BJ (cell line): ENCODE measurements at places on chromosomes 3 and 15.

DNA sequence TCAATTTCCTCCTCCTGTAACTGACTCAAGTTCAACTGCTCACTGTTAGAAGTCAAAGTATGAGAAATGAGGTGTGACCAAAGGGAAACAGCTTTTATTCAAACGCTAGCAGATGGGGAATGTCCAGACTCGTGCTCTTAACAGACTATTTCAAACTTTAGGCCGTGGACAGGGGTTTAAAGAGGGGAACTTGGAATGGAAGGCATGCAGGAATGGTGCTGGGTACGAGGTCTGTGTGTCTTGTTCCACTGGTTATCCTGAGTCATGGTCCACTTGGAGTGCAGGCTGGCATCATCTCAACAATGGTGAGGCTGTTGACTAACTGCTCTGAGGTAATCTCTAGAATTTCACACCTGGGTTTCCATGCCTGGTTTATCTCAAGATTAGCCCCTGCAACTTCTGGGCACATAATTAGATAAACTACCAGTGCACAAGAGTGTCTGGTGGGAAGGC lies 22.9 kb upstream of the DNAAF4 start:
- DNase-seq, result peak; percentile 58

DNA sequence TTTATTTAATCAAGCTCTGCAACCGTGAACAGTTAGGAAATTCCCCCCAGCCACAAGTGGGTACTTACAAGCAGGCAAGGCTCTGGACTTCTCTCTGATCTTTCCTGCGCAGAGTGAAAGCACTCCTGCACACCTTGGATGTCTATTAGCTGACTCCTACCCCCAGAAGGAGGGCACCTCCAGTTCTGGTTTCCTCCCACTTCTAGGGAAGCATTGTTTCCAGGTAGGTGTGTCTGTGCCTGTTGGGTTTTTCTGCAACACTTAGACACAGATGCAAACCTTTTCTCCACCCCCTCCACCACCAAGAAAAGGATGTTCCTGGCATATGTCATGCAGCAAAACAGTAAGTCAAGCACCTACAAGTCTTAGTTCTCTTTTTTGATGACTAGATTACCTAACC lies at the start of gene ZBED2:
Gene ZBED2 (minus strand): TSS at position 115 of the 400 bp plus-strand sequence. CDS start 1,145 bp downstream, outside the sequence.
- DNase-seq, result no peak

DNA sequence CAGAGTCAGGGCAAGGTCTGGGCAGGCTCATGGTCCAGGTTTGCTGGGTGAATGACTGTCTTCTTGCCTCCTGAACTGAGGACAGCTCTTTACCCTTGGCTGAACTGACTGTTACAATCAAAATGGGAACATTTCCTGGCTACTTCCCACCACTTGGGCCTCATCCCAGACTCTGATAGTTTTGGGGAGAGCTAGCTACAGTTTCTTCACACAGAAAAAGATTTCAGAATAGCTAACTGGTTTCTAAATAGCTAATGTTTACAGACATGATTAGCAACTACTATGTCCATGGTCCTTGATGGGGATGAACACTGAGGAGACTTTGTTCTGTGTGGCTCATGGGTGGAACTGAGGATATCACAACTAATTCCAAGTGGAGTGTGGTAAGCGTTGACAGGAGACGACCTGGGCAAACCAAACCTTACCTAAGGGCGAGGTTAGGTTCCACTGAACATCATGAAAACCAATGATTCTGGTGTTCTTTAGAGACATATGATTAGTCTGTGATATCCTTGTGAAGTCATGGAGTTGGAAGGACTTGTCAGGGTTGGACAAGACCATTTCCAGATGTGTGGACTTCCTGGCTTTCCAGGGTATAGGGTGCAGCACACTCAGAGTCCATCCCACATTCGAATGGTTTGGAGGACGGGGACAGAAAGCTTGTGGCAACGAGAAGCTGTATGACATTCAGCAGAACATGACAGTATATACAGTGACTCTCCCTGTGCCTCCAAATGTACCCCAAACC lies 7.3 kb downstream of the ALPK3 start:
- DNase-seq, result no peak

DNA sequence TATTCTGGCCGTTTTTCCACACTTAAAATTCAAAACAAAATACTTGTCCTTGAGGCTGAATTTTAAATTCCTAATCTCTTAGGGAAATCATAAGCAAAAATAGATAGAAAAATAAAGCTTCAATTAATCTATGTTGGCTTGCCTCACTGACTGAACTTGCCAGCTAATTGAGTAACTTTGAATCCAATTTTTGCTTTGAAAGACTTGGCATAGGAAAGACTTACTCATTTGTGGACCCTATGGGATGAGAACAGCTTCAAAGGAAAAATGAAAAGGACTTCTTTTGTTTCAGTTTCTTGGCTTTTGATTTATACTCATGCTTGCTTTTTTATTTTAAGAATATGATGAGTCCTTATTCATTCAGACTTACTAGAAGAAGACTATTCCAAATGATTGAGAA lies 370.7 kb upstream of the RARB start:
- DNase-seq, result no peak

DNA sequence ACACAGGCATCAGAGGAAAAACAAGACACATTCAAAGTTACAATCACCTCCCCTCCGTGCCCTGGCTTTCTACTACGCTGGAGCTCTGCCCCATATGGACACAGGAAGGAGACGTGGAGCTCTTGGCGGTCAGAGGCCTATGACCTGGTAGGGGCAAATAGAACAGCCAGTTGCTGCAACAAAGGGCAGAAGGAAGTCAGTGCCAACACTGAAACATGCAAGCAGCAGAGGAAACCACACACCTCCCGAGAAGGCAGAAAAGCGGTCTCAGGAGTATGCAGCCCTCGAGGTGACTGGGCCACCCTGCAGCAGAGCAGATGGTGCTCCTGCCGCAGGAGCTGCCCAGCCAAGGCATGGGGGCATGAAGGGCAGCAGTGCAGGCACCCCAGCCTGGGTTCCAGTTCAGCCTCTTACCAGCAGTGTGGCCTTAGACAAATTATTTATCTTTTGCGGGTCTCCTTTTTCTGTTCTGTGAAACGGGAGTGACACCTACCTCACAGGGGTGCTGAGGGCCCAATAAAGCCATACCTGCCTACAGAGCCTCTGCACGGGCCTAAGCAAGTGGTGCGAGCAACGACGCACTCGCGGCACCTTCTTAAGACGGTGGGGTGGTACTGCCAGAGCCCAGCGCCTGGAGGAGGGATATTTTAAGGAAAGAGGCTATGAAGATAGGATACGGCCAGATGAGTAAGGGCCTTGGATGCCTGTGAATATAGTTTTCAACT lies 8.6 kb downstream of the ZXDC start:
- no peak for DNase-seq

- no peak for DNase-seq
These were observed 96.8 kb downstream of the PPM1L start for GRCh38 chr3:160852856-160853255.

- DNase-seq, result no peak
These were observed 129.5 kb upstream of the SLCO3A1 start for GRCh38 chr15:91723959-91724358.

GRCh38 chr3:174862101-174862500 lies 3.0 kb downstream of the NAALADL2 start:
- no peak for DNase-seq

GRCh38 chr3:88132894-88133293 lies 16.9 kb upstream of the C3orf38 start:
- DNase-seq, result no peak

DNA sequence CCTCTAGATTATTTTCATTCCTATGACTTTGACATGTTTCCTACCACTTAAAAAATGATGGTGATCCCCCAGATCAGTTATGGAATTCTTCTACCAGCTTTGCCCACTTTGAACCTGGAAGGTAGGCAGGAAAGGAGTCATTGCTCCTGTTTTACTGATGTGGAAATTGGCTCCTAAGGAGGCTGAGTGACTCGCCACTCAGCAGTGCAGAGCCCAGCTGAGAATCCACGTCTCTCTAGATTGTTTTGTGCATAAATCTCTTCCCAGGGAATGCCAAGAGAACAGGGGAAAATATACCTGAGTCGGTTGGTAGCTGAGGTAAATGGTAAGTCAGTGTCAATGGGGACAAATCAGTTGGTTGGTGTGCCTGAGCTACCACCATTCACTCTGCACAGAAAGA lies 4.7 kb downstream of the LTF start:
- DNase-seq, result no peak

GRCh38 chr3:42895580-42895868 lies 10.4 kb upstream of the ZNF662 start:
- no peak for DNase-seq

- no peak for DNase-seq
These were observed 758 bp downstream of the SELENOK start for GRCh38 chr3:53890726-53891475.
